ENCODE measurements at places on chromosomes 2 and 18. TPM values are rescaled to one million over a fixed set of nuclear protein-coding genes. Genes with fewer than 3 reads are reported as not detected.

DNA sequence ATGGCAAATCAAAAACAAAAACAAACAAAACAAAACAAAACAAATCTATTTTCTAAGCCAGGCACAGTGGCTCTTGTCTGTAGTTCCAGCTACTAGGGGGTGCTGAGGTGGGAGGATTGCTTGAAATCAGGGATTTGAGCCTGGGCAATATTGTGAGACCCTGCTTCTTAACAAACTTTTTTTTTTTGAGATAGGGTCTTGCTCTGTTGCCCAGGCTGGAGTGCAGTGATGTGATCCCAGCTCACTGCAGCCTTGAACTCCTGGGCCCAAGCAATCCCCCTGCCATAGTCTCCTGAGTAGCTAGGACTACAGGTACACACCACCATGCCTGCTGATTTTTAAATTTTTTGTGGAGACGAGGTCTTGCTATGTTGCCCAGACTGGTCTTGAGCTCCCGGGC is 6.2 kb downstream of the HPCAL1 start:
- no peak overlapping the region for H3K4me3 ChIP-seq
- DNase-seq, result no peak
- H3K4me1 ChIP-seq, result peaks cover 9% of the 10 kb centered on the region
- H3K27me3 ChIP-seq, result no peaks in the 10 kb centered on the region

SCN1A gene
- total RNA-seq, result not detected

ACKR3 gene
- total RNA-seq, result 68.5 TPM

DNA sequence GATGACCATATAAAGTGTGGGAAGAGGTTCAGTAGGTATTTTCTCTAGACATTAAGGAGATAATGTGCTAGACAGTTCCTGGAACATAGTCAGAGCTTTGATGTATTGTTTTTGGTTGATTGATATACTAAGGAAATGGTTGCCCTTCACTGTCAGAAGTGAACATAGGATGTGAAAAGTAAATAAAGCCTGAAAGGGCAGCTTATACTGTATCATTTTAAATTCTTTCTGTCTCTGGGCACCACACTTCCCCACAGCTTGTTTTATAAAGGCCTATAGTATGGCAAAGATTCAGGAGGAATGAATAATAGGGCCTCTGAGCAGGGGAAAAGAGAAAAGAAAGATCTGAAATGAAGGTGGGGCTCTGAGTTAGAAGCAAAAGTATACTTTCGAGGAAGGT is 72.7 kb upstream of the ITPRID2 start:
- H3K4me1 ChIP-seq, result no peaks in the 10 kb centered on the region
- no peaks in the 10 kb centered on the region for H3K36me3 ChIP-seq
- H3K27ac ChIP-seq, result no peak overlapping the region
- no peak overlapping the region for H3K4me3 ChIP-seq

TSN gene
- 43.0 TPM for total RNA-seq
